ENCODE measurements at places on chromosomes 1 and 21.

DNA sequence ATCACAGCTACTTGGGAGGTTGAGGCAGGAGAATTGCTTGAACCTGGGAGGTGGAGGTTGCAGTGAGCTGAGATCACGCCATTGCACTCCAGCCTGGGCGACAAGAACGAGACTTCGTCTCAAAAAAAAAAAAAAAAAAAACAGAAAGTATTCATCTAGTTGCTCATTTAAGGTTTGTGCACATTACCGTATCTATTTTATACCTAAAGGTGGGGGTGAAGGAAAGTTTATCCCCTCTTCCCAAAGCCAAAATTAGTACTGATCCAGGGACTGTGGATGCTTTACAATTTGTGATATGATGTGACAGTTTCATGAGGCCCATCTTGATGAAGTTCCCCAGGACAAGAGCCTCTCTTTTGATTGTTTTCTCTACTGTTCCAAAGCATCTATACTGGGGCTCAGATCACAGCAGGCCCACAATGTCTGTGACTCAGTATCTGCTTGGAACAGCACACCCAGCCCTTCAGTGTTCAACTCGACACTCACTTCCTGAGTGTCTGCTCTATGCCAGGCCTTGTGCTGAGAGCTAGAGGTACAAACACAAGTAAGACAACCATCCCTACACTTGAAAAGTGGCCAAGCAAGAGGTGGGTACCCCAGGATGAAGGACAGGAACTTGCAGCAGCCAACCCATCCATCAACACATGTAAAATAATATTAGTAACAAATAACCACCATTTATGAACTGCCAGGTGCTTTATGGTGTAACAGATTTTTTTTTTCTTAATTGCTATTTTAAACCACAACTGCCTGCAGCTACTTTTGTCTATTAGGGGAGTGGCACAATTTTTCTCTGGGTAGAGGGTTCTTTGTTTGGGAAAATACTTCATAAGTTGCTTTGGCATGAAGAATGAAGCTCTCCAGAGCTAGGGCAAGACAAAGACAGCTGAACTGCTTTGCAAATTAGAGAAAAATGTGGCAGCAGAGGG, 29.0 kb upstream of the KHDRBS1 start:
- peak; percentile 27 for DNase-seq

DNA sequence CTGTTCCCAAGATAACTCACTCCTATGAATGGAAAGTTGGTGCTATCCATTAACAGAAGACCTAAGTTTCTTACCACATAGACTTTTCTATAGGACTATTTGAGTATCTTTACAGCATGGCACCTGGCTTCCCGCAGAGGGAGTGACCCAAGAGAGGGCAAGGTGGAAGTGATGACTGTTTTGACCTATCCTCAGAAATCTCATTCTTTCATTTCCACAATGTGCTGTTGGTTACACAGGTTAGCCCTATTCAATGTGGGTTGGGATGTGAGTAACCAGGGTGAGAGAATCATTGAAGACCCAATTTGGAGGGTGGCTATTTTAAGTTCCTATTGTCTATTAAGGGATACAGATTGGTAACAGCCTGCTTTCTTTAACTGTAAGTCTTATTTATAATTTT, 38.3 kb upstream of the NEXN start:
- DNase-seq = no peak

- no peak for DNase-seq
These were observed 7.8 kb upstream of the ACTRT2 start for GRCh38 chr1:3013371-3014049.

- DNase-seq = no peak
These were observed 279.9 kb downstream of the PTPRU start for GRCh38 chr1:29516063-29516820.

DNA sequence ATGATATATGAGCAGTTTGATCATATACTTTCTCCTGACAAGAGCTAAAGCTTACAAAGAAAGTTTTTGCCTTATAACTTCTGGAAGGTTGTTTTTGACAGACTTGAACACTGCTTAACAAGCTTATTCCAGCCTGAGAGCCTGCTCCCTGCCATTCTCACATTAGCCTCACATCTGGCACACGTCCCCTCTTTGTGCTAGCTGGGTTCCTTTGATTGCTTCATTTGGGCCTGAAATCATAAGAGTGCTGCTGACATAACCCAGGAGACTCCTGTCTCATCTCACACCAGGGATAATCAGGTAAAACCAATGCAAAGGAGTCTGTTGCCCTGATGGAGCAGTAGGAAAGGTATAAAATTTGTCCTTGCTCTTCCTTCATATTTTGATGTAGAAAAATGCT, 1411.7 kb upstream of the B3GALT2 start:
- no peak for DNase-seq

- DNase-seq = no peak
These were observed 69.8 kb downstream of the TPR start for GRCh38 chr1:186304982-186305949.

DNA sequence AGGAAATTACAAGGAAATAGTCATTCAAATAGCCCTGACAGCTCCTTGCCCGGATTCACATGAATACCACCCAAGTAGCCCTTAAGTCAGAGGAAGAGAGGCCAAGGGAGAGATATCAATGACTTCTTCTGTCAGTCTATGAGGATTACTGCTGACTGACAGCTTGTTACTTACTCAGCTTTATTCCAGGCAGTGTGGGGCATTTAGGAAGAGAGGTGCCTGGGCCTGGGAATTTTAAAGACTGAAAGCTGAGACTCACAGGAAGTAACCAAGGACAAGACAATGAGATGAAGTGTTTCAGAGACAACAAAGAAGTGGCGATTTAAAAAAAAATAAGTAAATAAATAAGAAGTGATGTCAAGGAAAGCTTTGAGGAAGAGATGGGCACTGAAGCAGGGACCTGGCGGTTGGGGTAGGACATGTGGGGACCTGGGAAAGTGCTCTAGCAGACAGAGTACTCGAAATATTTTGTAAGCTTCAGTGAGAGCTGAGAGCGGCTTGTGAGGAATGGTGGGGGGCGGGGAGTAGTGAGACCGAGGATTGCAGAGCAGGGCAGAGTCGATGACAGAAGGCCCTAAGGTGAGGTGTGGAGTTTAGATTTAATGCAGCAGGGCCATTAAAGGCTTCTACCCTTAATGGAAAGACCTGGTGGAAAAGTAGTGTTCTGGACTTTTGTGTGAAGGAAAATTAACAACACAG, 58.9 kb downstream of the ST3GAL3 start:
- DNase-seq = no peak
